Hepatocyte (in vitro differentiated cells): ENCODE measurements at places on chromosomes 2 and 18. TPM values are rescaled to one million over a fixed set of nuclear protein-coding genes. Genes with fewer than 3 reads are reported as not detected.

Gene NDC80
- total RNA-seq = 5.6 and 6.5 TPM in 2 replicates

Gene LDLRAD4
- 13.3 and 15.1 TPM in 2 replicates for total RNA-seq

Gene RESP18
- not detected in 2 replicates for total RNA-seq

Gene GREB1L
- 13.8 and 16.8 TPM in 2 replicates for total RNA-seq

Gene LBH
- total RNA-seq = 75.9 and 98.3 TPM in 2 replicates

Gene CLEC4F
- not detected in 2 replicates for total RNA-seq

Gene SCYGR5
- not detected in 2 replicates for total RNA-seq

Gene TMEM17
- 3.6 and 4.3 TPM in 2 replicates for total RNA-seq

Gene CHN1
- total RNA-seq = 19.2 and 29.0 TPM in 2 replicates

Gene DLX1
- not detected in 2 replicates for total RNA-seq

Gene ASIC4
- total RNA-seq = not detected in 2 replicates

Gene MROH2A
- total RNA-seq = not detected in 2 replicates

Gene PDE11A
- total RNA-seq = 1.9 and 2.2 TPM in 2 replicates

Gene SPP2
- total RNA-seq = 75.5 and 78.5 TPM in 2 replicates

Gene ABCG5
- total RNA-seq = 3.8 and 5.4 TPM in 2 replicates

Gene PSMA8
- total RNA-seq = not detected in 2 replicates

Gene MARCO
- 0.10 TPM in 1 of 2 replicates, not detected in the other for total RNA-seq

Gene ARHGAP28
- 60.7 and 71.3 TPM in 2 replicates for total RNA-seq

Gene MERTK
- total RNA-seq = 27.0 and 29.6 TPM in 2 replicates

Gene CCBE1
- 2.8 and 3.1 TPM in 2 replicates for total RNA-seq

Gene CFAP53
- total RNA-seq = 0.24 and 0.50 TPM in 2 replicates

Gene UGT1A10
- total RNA-seq = not detected in 2 replicates

Gene SOCS6
- total RNA-seq = 28.0 and 35.3 TPM in 2 replicates

Gene SERPINB4
- not detected in 2 replicates for total RNA-seq

Gene FTCDNL1
- 1.4 and 2.2 TPM in 2 replicates for total RNA-seq

Gene GRP
- total RNA-seq = 2.6 TPM in 1 of 2 replicates, not detected in the other

Gene AQP12A
- not detected in 2 replicates for total RNA-seq

Gene TM4SF20
- total RNA-seq = 44.6 and 46.6 TPM in 2 replicates

Gene HOXD12
- total RNA-seq = 17.9 and 29.0 TPM in 2 replicates

Gene ANKRD23
- 1.8 and 2.0 TPM in 2 replicates for total RNA-seq

Gene NAT8
- 3.8 and 4.8 TPM in 2 replicates for total RNA-seq

Gene TLX2
- total RNA-seq = not detected in 2 replicates

Gene IL1F10
- total RNA-seq = not detected in 2 replicates

Gene HOXD13
- 33.9 and 37.2 TPM in 2 replicates for total RNA-seq

Gene PPM1B
- 48.1 and 49.1 TPM in 2 replicates for total RNA-seq

Gene MBD5
- total RNA-seq = 19.3 and 36.2 TPM in 2 replicates

Gene KHK
- 26.1 and 28.7 TPM in 2 replicates for total RNA-seq

Gene REG1B
- not detected in 2 replicates for total RNA-seq

Gene TBR1
- total RNA-seq = not detected in 2 replicates

Gene UNC80
- 0.03 and 0.04 TPM in 2 replicates for total RNA-seq

Gene CDH20
- total RNA-seq = 3.5 and 3.6 TPM in 2 replicates

Gene MYOM1
- total RNA-seq = 1.1 and 1.6 TPM in 2 replicates

Gene COLEC11
- total RNA-seq = 22.6 TPM in 2 replicates

Gene REG3A
- total RNA-seq = 1.2 and 1.6 TPM in 2 replicates

Gene CAPN14
- 0.33 and 0.56 TPM in 2 replicates for total RNA-seq

Gene SATB2
- total RNA-seq = 7.7 and 8.7 TPM in 2 replicates

Gene EFEMP1
- total RNA-seq = 54.6 and 70.0 TPM in 2 replicates

Gene CNOT11
- total RNA-seq = 55.8 and 61.8 TPM in 2 replicates

Gene FAM136A
- total RNA-seq = 56.1 and 57.8 TPM in 2 replicates

Gene MIB1
- 52.9 and 62.3 TPM in 2 replicates for total RNA-seq

Gene NYAP2
- total RNA-seq = 0.37 and 1.0 TPM in 2 replicates
